ENCODE measurements at places on chromosomes 3 and 15.

GRCh38 chr3:167078070-167078622 is 302.0 kb downstream of the ZBBX start:
- no peak for DNase-seq

DNA sequence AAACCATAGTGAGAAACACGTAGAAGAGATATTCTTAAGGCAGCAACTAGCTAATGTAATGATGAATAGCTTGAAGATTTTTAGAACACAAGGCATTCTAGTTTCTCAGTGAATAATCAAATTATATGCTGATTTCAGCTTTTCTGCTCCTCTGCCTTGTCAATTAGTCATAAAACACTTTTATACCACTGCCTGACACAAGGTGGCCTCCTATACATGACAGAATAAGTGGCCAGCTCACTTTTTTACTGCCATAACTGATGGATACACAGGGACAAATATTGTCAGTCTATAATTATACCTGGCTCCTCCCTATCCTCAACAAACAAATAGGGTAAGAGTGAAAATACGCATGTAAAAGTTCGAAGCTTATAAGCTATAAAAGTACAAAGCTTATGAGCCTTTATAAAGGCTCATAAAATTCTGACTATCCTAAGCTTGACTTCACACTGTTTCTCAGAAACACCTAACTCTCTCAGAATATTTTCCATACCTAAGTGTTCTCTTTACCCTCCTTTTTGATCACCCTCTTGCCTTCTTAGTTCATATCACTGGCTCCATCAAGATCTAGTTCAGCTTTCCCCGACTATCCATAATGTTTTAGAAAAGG is 81.6 kb downstream of the HERC1 start:
- no peak for DNase-seq

- no peak for DNase-seq
These were observed 18.8 kb downstream of the ARHGEF26 start for GRCh38 chr3:154139996-154140436.

DNA sequence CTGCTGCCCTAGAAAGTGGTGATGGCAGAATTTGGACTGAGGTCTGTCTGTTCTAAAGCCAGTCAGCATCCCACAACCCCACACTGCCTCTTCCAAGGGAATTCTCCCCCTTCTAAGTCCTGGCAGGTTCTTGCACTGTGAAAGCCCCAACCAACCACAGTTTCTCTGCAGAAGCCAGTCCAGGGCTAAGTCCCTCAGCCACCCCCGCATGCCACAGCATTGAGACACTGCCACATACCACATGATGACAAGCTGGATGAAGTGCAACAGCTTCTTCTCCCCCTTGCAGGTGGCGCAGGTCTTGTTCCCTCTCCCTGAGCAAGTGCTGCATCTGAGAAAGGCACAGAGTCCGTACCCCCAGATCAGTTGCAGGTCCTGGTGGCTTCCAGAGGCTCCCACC is 18.6 kb downstream of the SSUH2 start:
- no peak for DNase-seq

DNA sequence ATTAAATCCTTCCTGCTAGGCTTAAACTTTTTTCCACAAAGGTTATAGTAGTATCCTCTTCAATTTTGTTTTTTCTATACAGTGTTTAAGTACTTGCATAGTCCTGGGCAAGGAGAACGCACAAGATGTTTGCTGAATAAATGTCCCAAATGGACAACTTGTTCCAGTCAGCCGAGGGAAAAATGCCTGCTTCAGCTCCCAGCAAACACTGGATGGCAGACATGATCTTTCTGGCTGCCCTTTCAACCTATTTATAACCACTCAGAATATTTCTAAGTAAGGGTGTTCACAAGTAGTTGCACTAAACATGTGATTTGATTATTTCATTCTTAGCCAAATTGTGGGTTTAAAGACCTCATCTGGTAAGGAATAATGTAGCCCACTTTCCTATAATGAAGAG is 29.8 kb downstream of the GNB4 start:
- no peak for DNase-seq

DNA sequence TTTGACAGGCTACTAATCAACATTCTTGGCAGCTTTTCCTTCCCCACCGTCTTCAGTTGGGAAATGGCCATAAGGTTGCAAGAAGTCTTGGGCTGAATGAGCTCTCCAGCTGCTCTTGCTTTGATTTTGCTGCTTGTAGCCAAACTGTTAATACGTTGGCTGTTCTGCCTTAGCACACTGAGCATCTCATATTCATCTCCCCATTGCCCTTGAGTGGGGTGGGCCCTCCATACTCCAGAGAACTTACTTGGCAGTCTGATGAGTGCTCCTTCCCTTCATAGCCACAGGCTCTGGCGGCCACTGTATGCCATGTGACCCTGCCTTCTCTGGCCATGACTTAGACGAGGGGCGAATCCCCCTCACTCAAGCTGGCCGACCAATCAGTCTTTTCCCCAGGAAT is 25.8 kb upstream of the PAQR5 start:
- no peak for DNase-seq

- no peak for DNase-seq
These were observed 751.7 kb upstream of the GOLIM4 start for GRCh38 chr3:168847291-168847883.

DNA sequence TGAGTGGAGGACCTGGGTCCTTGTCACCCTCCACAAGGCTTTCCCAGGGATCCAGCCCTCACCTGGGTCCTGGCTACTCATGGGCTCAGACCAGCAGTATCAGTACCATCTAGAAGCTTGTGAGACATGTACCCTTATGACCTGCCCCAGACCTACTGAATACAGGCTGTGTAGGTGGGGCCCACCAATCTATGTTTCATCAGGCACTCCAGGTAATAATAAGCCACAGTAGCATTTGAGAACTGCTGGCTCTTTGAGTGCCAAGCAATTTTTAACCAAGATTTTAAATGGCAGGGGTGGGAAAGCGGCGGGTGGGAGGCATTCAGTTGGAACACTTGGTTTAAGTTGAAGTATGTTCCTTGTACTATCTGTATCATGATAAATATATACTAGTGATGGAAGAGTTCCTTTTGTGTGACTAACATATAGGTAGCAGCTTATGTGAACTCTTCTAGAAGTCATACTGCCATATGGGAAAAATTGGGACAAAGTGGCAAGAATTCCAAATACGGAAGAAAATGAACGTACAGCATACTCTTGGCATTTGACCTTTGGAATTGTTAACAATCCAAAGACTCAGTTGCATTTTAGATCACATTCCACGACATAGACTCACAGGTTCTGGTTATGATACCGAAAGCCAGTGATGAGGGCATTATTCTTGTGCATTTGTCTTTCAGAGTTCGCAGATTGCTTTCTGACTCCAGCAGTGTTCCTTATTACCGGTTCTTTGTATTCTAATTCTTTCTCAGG is 190.4 kb downstream of the GHSR start:
- no peak for DNase-seq

GRCh38 chr3:144762091-144762490 is 790.5 kb downstream of the DIPK2A start:
- no peak for DNase-seq

DNA sequence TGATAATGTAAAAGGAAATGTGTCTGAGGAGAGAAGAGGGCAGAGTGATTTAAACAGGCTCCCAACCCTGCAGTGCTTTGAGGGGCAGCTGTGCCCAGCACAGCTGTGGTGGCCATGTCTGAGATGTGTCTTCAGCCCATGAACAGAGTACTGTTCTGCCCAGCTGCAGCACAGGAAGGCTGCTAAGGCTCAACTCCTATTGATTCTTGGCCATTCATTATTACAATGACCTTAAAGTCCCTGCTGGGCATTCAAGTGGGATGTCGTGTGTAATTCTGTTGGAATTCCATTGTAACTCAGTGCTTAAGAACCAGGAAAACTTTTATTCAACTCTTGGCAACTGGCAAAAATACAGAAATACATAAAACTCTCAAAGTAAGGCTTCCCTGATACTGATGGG is 229.3 kb downstream of the MCTP2 start:
- DNase-seq, result no peak

DNA sequence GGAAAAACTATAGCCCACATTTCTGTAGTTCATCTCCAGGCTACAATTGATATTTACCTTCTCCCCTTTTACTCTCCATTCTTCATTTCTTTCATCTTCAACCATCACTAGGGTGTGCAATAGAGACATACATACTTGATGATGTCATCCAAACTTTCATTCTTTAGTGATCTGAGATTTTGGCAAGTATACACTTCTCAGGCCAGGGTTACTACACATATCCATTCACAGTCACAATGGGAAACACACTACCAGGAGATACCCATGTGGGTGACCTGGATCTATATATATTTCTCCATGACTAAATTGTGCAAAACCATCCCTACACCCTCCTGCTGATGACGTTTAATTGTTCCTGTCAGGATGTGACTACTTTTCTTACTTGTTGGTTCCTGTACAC is 769.5 kb upstream of the DPPA4 start:
- no peak for DNase-seq

DNA sequence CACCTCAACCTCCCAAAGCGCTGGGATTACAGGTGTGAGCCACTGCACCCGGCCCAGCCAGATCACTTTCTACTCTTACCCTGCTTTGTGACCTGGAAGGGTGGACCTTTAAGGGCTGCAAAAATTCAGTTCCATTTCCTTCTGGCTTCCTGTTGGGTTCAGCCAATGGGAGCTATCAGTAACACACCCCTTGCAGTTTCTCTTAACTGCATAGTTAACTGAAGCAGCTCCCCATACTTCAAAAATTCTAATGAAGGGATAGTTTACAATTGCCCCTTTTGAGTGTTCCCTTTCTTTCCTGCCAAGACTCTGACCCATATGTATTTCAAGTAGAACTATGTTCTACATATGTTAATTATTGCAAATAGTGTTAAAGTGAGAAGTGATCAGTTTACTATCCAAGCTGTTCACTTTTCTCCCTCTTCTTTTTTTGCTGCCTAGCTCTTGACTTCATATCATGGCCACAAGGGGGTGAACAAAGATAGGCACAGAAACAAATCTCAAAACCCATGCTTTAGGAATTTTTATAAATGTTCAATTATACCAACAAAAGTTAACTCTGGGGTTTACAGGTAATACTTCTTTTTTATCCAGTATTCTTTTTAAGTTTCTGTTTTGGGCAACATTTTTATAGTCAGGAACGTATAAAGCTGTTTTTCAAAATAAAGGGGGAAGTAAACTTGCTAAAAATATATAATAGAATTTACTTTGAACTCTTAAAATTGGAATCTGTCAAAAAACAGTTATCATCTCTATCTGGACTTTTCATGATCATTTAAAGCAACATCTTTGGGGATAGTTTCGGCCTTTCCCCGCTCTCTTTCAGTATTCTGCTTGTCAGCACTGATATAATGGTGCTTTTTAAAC is 8.1 kb downstream of the PGBD4 start:
- DNase-seq, result no peak

DNA sequence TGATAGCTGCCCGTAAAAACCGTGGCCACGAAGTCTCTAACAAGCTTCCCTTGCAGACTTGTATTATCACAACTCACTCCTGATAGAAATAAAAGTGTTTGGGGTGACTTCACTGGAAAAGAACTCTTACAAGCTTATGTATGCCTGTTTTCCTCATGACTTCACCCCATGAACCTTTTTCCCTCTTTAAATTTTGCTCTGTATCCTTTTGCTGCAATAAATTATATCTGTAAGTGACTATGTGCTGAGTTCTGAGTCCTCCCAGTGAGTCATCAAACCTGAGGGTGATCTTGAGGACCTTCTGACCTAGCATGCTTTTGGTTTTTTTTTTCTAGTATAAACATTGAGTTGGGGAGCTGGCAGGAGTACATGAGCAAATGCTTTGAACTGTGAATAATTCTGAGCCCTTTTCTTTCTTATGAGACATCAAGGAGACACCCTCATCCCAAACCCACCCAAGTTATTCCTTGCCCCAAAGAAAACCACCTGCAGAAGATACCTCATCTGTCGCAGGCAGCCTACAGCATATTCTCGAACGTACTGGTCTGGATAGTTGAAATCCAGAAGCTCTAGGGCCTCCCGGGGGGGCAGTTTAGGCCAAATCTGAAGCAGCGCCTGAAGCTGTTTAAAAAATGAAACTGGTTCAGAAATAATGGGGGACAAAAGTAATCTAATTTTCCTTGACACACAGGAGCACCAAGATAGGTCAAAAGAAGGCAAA is 85.9 kb downstream of the FAIM start:
- DNase-seq, result no peak

DNA sequence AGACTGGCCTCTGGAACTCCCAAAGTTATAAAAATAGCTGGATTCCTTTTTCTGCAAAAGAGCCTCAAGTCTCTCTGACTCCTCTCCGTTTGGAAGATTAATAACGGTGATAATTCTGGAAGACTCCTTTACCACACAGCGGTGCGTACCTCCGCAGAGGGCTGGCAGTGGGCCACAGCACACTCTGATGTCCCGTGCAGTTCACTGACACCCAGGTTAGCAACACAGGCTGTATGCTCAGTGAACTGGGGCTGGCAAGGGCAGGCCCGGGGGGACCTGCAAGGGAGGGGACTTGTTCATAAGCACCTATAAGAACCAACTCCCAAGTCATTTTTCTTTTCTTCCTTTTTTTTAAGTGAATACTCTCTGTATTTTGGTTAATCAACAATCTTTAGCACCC is 120.3 kb upstream of the TJP1 start:
- no peak for DNase-seq

GRCh38 chr3:186109897-186110803 is 1.3 kb upstream of the ETV5 start:
- no peak for DNase-seq

- no peak for DNase-seq
These were observed 88.2 kb downstream of the RPL39L start for GRCh38 chr3:187051066-187051465.

- DNase-seq, result no peak
These were observed 127.5 kb downstream of the BDH1 start for GRCh38 chr3:197428117-197428801.

DNA sequence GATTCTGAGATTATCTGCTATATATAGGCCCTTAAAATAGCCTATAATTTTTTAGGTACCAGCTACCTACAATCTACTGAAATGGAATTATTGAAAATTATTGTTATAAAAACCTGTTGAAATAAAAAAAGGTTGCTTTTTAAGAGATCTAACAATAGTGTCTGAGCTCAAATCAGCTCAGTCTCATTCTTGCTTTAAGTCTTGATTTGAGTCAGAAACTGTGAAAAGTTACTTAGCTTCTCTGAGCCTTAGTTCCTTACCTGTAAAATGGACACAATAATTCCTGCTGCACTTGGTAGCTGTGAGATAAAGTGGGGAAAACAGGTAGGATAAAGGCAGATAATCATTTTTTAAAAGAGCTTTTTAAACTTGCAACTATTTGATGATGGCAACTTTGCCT is 118.8 kb upstream of the UBE2E2 start:
- no peak for DNase-seq

GRCh38 chr15:90049666-90050604 is 48.8 kb downstream of the ZNF710 start:
- no peak for DNase-seq

GRCh38 chr3:50316657-50317242 is 5.8 kb downstream of the HYAL2 start:
- DNase-seq, result peak; percentile 57

DNA sequence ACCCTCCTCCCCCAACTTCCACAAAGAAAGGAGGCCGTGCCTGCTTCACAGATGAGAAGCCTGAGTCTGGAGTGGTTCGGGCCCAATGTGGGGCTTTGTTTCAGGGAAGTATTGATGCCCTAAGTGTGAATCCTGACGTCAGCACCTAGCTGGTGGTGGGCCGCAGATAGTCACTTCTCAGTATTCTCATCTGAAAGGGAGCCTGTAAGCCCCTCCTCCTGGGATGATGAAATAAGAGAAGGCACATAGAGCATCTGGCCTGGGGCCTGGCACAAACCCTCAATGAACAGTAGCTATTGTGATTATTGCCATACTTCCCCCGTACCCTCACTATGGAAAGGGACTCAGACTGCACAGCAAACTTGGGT is 24.8 kb downstream of the LINGO1 start:
- no peak for DNase-seq
